ENCODE measurements at places on chromosomes 6 and 20.

DNA sequence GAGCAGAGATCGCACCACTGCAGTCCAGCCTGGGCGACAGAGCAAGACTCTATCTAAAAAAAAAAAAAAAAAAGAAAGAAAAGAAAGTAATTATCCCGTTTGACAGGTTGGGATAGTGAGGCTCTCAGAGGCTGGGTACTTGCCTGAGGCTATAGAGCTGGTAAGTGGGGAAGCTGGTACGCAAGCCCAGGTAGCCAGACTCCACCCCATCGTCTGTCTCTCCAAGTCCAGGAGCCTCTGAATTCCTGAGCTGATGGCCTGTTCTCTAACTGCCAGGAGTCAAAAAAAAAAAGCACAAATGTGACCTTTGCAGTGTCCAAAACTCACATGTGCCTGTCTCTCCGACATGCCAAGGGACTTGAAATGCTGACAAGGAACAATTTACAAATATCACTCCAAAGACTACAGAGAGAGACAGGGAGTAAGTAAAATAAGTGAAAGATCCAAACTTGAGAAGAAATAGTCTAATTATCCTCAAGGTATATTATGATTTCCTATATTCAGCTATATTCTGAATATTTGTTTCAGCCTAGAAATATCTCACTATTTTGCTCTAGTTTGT, 109.1 kb upstream of the SCAF8 start:
- DNase-seq, result no peak

DNA sequence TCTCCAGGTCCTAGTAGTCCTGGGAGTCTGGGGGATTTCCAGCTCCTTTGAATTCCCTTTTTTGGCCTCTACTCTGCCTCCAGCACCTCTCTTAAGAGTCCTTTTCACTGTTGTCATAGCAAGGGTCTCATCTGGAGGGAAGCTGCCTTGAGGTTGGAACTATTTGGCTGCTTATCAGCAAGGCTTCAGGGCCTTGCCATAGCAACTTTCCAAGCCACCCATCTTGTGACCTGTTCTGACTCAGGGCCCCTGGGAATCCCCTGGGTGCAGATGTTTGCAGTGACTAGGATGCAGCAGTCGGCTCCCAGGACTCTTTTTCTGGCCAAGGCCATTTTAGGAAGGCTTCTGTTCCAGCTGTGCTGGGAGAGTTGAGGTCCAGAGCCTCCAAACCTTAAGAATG, 12.4 kb downstream of the PKIG start:
- peak; percentile 56 for DNase-seq

GRCh38 chr6:39432330-39433025, 110.0 kb upstream of the KCNK16 start:
- peak; percentile 72 for DNase-seq

- no peak for DNase-seq
These were observed 251.6 kb upstream of the SOX4 start for GRCh38 chr6:21341910-21342309.

- no peak for DNase-seq
These were observed 121.1 kb downstream of the PDE7B start for GRCh38 chr6:135972586-135972985.

- DNase-seq, result peak; percentile 66
These were observed 86.0 kb downstream of the DHX35 start for GRCh38 chr20:39048000-39048696.

- no peak for DNase-seq
These were observed 104.8 kb downstream of the TASP1 start for GRCh38 chr20:13533946-13534345.

GRCh38 chr6:4920914-4921410, 82.9 kb downstream of the RPP40 start:
- no peak for DNase-seq

- DNase-seq, result peak; percentile 67
These were observed 191.3 kb downstream of the EPM2A start for GRCh38 chr6:145544041-145544440.

GRCh38 chr20:19677336-19677735, 80.7 kb upstream of the RIN2 start:
- DNase-seq, result no peak

DNA sequence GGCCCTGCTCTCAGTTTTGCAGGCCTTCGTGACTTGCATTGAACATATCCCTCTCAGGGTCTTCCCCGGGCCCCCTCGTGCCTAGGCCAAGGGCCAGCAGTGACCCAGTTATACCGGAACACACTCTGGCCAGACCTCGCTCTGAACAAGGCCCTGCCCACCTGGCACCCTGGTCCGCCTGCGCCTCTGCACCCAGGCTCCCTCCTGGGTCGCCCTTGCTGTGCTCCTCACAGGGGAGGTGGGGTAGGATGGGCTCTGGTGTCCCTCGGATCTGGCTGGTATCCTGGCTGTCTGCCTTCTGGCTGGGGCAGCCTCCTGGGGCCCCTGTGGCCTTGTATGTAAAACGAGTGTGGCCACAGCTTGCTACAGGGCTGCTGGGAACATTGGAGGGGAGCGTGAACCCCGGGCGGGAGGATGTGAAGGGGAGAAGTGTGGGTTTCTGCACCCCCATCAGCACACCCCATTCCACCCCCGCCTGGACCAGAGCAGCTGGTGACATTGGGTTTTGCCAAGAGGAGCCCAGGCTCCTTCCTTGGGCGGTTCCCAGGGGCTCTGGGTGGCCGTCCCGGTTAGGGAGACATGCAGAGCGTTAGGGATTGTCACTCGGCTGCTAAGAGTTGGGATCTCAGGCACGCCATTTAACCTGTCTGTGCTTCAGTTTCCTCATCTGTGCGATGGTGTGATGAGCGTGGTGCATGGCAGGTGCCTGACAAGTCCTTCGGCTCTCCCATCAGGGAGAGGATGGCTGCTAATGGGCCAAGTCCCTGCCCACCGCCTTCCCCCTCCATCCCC, 17.5 kb downstream of the SRC start:
- no peak for DNase-seq

GRCh38 chr6:110509617-110510241, 33.3 kb upstream of the SLC22A16 start:
- DNase-seq, result peak; percentile 31

GRCh38 chr6:77106992-77107391, 356.3 kb downstream of the HTR1B start:
- no peak for DNase-seq

DNA sequence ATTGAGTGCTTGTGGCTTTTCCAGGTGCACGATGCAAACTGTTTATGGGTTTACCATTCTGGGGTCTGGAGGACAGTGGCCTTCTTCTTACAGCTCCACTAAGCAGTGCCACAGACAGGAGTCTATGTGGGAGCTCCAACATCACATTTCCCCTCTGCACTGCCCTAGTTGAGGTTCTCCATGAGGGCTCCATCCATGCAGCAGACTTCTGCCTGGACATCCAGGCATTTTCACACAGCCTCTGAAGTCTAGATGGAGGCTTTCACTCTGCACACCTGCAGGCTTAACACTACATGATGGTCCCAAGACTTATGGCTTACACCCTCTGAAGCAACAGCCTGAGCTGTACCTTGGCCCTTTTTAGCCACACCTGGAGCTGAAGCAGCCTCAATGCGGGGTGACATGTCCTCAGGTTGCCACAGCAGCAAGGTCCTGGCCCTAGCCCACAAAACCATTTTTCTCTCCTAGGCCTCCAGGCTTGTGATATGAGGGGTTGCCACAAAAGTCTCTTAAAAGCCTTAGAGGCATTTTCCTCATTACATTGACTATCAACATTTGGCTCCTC, 552.2 kb downstream of the TFAP2A start:
- no peak for DNase-seq

DNA sequence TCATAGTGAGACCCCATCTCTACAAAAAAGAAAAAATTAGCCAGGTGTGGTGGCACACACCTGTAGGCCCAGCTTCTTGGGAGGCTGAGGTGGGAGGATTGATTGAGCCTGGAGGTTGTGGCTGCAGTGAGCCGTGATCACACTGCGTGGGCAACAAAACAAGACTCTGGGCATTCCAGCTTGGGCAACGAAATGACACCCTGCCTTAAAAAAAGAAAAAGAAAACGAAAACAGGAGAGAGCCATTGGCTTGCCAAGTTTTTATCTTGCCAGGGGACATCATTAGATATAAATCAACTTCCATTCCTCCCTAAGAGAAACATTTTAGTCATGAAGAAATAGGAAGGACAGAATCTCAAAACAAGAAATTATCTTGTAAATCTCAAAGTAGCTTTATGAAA, 109.5 kb downstream of the MAP3K7 start:
- DNase-seq, result no peak

DNA sequence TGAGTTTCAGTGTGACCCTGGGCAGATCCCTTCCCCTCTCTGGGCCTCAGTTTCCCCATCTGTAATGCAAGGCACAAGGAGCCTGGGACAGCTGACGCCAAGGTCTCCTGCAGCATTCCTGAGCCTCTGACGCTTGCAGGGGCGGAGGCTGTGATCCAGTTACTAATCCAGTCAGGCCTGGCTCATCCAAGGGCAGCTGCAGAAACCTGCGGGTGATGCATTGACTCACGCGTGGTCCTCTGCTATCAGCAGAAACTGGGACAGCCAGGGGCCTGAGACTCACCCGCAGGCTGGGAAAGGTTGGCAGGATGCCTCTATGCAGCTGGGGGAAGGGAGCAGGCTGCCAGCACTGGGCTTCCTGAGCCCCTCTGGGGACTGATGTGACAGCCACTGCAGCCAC, 65.0 kb upstream of the SIRPA start:
- DNase-seq, result peak; percentile 64

- DNase-seq, result no peak
These were observed 97.3 kb upstream of the MAFB start for GRCh38 chr20:40786336-40786735.

GRCh38 chr6:123587838-123588545, 48.8 kb downstream of the TRDN start:
- DNase-seq, result no peak

GRCh38 chr6:139881728-139882211, 507.3 kb upstream of the CITED2 start:
- DNase-seq, result peak; percentile 27

DNA sequence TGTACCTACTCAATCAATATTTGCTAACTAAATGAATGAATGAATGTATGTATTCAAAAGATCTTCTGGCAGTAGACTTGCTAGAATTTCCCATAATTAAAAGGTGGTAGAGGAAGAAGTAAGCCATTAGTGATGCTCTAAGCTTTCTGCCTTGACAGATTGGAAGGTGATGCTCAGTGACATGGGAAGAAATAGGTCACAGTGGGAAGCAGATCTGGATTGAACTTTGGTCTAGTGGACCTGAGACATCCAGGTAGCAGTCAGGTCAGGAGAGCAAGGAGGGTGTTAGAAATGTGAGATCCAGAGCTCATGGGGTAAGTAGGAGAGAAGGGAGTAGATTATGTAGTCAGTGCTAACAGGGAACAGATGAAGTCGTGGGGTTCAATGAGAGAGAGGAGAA, 106.4 kb downstream of the SNX5 start:
- DNase-seq, result no peak

DNA sequence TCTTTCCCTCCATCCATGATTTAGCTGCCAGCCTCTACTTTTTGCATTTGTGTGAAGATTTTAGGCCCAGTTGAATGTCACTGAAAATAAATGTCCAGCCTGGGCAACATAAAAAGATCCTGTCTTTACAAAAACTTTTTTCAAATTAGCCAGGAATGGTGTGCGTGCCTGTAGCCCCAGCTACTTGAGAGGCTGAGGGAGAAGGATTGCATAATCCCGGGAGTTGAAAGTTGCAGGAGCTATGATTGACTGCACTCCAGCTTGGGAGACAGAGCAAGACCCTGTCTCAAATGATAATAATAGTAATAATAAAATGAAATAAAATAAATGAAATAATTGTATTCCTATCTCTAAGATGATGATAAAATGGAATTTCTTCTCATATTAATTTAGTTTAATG, 5.0 kb upstream of the GFOD1 start:
- DNase-seq, result no peak

DNA sequence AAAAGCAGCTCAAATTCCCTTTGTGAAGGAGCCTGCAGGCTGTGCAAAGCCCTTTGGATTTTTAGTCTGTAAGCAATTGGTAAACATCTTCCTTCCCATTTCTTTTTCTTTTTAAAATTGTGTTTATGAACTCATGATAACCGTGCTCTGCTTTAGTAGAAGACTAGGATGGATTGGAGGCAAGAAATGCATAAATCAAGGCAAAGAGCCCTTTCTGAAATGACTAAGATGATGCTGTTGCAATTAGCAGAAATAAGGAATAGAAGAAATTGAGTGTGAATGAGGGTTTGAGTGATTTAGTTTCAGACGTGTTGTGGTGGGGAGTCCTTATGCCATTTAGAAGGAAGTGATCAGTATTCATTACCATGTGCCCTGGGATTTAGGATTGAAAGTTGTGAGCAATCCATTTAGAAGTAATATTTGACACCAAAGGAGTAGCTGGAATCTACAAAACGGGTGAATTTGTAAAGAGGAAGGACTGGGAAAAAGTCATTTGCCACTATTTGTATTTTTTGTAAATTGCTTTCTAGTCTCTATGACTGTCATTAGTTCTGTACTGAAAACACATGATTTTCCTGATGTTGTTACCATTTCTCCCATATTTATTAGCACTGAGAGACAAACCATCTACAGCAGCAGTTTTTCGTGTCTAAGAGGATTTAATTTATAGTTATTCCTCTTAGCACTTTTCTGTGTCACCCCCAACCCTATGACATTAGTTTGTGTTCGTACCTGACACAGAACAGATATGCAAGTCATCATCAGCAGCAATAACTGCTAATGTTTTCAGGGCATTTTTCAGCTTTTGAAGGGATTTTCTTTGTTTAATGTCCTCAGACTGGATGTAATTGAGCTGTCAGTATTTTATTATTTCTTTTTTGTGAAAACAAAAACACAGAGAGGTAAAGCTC, 265.0 kb downstream of the UTRN start:
- no peak for DNase-seq

DNA sequence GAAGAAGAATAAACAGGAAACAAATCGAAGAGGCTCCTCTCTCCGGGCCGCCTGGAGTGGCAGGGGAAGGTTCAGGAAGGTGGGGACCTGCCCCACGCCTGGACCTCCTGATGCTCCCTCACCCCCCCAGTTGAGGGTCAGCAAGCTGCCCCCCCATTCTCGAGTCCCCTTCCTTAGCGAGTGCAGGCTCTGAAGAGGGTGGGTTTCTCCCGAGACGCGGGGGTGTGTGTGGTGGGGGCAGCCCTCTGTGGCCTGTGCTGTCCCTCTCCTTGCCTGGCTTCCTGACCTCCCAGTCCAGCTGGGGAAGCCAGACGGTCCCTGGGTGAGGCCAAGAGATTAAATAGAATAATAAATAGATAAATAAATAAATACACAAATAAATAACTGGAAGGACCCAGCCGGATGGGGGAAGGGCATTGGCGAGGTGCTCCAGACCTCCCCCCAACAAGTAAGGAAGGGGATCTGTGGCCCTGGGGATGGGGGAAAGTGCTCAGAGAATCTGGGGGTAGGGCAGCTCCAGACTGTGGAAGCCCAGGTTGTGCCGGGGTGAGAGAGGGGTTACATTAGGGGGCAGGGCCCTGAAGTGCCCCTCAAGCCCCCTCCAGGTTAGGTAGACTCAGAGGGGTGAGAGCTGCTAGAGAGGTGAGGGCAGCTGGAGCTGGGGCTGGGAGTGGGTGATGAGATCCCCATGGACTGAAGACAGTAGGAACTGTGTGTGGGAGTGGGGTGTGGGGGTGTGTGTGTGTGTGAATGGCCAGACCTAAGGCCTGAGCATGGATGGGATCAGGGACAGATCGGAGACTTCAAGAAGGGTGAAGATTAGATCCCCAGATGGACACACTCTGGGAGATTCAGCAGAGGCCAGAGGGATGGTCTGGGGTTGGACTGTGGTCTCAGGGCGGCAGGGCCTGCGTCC, 9.5 kb upstream of the SRXN1 start:
- DNase-seq, result no peak
